ENCODE measurements at places on chromosomes 12 and 14.

DNA sequence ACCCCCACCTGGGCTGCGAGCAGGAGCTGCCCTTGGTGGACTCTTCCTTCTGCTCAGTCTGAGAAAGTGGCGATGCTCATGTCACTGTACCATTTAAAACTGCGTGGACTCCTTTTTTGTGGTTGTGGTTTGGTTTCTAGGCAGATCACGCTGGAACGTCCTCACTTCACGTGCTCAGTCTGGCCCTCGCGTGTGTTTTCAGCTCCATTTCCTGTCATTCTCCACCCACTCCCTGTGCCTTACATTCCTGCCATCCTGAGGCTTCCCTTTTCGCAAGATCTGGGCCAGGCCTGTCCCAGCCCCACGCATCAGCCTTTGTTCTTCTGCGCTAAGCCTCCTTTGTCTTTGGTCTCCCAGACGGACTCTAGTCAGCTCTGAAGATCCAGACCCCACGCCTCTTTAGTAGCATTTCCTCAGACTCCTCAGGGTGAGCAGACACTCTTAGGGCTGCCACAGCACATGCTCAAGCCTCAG, 105.4 kb downstream of the FBXL14 start:
- DNase-seq: no peak

DNA sequence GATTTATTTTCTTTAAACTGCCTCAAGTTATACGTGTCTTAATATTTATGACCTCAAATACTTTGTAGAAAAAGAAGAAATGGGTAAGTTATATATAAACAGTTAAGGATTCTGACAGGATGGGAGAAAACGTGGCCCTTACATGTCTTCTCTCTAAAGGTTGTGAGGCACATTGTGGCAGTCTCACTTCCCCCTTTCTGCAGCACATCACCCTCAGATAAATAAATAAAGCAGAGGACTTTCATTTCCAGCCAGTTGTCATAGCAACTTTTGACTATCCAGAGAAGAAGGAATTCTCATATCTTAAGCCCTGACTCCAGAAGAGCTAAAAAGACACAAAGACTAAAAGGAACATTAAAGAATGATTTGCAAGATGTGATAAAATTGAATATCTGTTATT, 28.8 kb upstream of the CEP83 start:
- no peak for DNase-seq

GRCh38 chr12:509500-509899, 49.8 kb downstream of the B4GALNT3 start:
- peak; percentile 26 for DNase-seq

DNA sequence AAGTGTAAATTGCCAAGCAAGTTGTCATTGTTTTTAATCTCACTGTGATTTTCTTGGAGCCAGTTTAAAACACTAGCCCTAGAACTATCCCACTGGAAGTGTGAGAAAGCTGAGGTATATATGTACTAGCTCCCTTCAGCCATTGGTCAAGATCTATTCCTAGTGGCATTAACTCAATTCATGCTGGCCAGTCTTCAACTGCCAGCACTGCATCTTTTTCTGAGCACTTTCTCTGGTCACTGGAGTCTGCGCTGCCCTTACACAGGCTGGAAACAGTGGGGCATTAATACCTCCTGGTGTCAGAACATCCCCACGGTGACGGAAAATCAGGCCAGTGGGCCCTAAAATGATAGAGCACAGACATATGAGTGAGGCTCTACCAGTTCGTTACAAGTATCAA, 4.0 kb upstream of the NOVA1 start:
- DNase-seq: no peak

GRCh38 chr12:57775563-57776246, 3.3 kb downstream of the EEF1AKMT3 start:
- DNase-seq: no peak

DNA sequence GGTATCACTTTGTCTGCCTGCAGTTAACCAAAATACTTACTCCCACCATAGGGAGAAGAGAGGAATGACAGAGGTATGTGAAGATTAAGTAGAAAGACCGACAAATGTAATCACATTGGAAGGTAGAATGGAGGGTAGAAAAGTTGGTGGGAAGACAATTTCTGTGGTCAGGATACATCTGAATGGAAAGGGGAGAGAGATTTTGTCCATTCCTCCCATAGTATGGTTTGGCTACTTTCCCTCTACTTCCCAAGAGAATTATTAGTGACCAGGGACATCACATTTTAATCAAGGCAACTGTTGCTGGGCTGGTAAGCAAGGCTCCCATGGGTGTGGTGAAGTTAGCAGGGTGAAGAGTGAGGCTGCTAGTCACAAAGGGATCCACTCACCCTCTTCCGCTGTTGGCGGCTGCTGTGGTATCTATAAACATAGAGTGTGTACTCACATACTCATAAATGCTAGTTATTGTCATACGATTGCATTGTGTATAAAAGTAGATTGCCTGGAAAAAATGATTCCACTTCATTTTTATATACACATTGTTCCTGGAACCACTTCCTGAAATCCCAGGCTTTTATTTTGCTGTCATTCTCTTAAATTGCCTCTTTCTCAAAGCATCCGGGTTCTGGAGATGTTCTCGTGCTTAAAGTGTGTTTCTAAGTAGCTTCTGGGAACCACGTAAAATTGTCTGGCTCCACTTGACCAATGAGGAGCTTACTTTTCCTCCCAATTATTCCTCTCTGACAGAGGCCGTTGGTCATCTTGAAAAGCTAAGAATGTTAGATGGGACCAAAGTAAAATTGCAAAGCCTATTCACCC, 413.1 kb downstream of the ZFP36L1 start:
- no peak for DNase-seq

DNA sequence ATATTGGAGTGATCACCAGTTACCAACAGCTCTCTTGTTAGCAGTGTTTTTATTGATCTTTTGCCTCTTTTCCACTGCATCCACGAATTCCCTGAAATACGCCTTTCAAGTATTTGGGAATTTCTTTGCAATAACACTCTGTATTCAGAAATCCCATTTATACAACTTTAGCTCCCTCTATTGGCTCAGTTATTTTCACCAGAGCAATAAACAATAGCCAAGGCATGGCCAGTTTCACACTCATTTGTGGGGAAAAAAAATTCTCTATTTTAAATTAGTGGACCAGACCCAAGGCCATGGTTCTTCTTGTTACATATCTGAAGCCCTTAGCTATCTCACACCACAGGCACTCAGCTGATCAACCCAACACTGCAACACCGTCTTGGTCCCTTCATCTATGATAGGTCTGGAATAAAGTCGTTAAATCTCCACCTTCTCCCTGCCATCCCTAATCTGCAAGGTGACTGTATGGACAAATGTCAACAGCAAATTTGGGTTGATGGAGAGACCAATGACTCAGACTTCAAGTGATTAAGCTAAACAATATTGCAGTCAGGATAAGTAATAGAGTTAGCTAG, 92.4 kb upstream of the TMEM260 start:
- no peak for DNase-seq

DNA sequence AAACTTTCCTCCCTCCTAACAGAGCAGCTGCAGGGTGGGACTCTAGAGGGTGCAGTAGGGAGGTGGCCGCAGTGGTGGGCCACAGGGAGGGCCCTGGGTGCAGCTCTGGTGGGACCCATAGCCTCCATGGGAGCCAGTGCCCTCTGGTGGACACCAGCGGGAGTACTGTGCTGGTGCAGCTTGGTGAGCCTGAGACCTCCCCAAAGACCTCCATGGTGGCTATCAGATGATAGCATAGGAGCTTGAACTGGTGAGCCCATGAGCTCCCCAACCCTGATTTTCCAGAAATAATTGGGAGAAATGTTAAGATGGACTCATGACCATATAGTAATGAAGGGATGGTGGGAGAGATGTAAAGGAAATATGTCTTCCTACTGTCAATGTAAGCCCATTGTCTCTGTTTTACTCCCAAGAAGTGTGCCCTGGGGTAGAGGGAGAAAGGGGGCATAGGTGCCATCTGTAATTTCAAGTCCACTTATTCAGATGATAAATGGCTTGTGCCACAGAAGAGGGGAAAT, 98.7 kb downstream of the GAS2L3 start:
- peak; percentile 7 for DNase-seq

DNA sequence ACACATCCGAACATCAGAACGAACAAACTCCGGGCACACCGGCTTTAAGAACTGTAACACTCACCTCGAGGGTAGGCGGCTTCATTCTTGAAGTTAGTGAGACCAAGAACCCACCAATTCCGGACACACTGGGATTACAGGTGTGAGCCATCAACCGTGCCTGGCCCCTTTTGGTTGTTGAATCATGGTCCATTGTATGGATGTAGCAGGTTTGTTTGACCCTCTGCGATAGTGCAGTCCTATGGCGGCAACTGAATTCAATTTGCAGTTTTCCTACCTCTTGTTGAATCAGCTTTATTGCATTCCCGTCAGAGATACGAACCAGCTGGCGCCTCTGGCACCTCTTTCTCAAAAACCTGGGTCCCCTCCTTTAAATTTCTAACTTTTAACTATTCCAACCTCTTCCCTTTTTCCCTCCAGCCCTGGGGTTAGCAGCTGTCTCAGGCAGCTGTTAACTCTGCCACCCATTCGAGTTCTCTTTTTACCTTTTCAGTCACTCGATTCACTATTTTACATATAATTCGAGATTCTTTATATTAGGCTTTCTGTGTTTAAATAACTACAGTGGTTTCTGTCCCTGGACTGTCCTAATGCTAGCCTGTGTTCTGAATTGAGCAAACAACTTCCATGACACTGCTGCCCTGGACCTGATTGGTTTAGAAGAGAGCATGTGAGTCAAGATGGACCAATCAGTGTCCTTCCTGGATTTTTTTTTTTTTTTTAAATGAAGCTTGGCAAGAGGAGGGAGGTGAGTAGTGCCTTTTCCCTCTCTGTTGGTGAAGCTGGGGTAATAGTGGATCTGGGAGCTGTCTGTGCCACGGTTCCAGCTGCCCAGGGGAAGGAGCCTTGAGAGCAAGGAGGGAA, 261.5 kb downstream of the PCNX1 start:
- DNase-seq: no peak

GRCh38 chr14:21036751-21037150, 2.1 kb upstream of the RNASE13 start:
- no peak for DNase-seq

- DNase-seq: no peak
These were observed 987.8 kb upstream of the USP15 start for GRCh38 chr12:61272441-61272840.

GRCh38 chr12:57455374-57456144, 452 bp downstream of the INHBE start:
- DNase-seq: no peak

DNA sequence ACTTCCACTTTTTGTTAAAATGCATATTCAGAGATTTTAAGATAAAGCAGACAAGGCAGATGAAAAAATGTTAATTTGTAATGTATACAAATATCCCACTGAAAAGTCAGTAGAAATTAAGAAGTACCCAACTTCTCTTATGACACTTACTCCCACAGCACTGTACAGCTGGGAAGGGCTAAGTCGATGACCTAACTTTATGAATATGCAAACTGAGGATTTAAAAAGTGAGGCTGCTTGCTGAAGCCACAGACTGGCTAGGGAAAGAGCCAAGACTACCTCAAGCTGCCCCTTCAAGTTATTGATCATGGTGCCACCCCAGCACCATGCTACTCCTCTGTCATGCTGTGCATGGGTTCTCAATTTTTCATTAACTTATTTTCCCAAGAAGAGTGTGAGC, 17.0 kb downstream of the PPM1H start:
- DNase-seq: no peak
